ENCODE measurements at places on chromosomes 12 and 14.

GRCh38 chr12:21940549-21941505, at the start of gene ABCC9:
TSS of gene ABCC9 (minus strand) at chr12:21941426. CDS start at chr12:21936674, 4,752 bp downstream.
- DNase-seq = no peak

DNA sequence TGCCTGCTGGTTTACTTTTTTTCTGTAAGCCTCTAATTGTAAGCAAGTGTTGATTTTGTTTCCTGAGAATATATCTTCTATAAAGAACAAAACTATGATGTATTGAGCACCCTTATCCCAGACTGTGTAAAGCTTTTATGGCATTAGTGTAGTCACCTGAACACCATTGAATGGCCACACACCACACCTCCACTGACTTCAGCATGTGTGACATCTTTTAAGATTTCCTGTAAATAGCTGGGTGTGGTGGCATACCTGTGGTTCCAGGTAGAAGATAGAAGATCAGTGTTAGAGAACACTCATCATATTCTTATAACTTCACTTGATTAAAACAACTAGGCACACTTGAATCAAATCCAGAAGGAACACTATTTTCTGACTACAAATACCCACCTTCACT, 51.3 kb downstream of the WBP11 start:
- no peak for DNase-seq

- DNase-seq = no peak
Measured at GRCh38 chr12:131065801-131066200, 112.1 kb downstream of the ADGRD1 start.

DNA sequence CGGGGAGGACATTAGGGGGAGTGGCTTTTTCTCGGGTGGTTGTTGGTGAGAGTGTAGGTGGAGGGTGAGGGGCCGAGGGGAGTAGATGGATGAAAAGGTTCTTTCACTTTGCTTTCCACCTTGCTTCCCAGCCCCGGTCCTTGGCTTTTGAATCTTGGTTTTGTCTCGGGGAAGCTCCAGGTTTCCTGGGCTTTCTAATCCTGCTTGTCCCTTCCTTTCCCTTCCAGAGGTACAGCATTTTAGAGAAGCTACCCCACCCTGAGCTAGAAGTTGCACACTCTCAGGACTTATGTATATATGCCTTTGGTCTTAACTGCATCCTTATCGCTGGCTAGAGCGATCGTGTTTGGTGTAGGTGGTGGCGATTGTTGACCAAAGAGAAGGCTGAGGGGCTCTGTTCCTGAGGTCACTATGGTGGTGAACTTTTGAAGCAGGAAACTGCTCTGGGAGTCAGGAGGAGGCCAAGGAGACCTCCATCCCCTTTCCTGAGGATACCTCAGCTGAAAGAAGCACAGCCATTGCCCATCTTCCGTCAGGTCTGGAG, 862 bp downstream of the PIP4K2C start:
- no peak for DNase-seq

- DNase-seq = no peak
Measured at GRCh38 chr14:22518073-22518472, 71.0 kb downstream of the DAD1 start.

DNA sequence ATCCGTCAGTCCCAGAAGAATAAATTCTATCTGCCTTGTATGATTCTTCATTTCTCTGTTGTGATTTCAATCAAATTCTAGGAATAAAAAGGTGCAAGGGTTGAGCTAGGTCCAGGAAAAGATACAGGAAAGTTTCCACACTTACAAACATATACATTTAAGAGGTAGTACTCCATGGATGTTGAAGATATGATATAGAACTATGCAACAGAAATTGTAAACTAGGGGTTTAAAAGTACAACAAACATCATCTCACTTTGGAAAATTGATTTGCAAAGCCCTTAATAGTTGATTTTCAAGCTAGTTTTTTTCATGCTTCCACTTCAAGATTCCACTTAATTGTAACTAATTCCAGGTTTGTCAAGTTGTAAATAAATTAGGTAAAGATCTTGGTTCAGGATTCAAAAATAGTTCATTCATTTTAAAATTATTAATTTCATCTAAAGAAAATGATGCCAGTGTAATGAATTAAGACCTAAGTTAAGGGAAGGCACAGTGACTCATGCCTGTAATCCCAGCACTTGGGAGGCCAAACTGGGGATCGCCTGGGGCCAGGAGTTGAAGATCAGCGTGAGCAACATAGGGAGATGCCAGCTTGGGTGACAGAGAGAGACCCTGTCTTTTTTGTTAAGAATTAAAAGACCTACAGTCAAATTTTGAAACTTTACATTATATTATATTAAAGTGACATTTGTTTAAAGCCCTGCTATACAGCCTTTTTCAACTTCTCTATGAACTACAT, at the start of gene OR6C70:
Gene OR6C70, minus strand, starts transcription at position 51 of the 742 bp plus-strand sequence. Its CDS starts 0 bp downstream, at position 51.
- DNase-seq = no peak

DNA sequence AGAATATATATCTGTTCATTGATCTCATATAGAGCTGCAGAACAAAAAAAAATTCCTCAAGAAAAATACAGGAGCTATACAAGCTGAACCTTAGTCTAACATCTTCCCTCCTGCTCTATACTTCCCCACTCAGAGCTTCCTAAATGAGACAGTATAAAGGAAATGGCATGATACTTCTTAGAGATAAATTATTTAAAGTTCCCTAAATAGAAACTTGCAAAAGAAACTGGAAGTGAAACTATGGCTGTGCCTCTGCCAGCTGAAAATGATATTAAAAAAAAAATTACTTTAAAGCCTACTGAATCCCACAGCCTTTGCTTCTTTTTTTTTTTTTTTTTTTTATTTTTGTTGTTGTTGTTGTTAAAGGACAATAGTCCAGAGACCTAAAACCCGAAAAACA, 11.6 kb upstream of the NEK9 start:
- no peak for DNase-seq

DNA sequence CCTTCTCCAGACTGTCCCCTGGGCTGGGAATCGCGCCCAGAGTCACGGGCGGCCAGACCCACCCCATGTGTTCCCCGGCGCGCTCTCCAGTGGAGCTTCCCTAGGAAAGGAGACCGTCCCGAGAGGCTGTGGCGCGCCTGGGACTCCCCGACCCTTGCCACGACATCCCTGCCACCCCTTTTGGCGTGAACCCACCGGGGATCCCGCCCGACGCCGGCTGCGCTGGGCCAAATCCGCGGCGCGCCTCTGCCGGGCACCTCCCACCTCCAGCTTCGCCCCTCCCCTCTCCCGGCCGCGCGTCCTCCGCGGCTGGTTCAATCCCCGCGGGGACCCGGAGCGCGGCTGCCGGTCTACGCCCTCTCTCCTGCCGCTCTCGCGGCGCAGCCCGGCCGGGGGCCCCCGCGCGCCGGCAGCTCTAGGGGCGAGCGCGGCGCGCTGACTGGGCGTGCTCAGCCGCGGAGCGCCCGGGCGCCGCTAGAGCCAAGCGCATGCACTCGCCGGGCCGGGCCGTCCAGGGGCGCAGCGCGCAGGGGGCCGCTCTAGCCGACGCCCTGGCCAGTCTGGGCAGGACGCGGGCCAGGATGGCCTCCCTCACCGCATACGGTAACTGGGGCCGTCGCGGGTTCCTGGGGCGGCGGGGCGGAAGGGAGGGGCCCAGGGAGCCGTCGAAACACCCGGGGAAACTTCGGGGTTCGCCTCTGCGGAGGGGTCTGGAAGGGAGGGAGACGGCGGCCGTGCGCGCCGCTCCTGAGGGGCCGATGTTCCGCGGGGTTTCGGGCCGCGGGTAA, 77.4 kb upstream of the ANO4 start:
- DNase-seq = no peak

DNA sequence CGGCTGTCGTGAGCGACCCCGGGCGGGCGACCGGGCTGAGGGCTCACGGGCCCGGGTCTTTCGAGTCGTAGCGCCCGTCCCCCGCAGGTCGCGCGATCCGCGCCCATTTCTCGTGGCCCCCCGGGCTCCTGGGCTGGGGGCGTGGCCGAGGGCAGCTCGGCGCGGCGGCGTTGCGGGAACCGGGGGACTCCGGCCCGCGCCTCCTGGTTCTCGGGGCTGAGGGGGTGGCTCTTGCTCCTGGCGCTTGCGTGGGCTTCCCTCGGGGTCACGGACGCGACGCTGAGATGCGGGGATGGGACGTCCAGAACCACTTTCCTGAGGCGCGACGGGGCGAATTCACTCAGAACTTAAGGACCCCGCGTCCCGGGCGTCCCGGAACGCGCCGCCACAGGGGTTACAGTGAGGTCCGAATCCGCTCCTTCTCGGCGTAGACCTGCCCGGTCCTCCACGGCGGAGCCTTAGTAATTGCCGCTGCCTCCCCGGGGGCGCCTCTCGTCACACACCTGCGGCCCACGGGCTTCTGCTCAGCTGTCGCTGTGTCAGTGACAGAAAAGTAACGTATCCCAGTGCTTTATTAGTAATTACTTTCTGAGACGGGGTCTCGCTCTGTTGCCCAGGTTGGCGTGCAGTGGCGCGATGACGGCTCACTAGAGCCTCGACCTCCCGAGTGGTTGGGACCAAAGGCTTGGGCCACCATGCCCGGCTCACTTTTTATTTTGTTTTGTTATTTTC, 606 bp downstream of the EP400 start:
- DNase-seq = peak; percentile 32

DNA sequence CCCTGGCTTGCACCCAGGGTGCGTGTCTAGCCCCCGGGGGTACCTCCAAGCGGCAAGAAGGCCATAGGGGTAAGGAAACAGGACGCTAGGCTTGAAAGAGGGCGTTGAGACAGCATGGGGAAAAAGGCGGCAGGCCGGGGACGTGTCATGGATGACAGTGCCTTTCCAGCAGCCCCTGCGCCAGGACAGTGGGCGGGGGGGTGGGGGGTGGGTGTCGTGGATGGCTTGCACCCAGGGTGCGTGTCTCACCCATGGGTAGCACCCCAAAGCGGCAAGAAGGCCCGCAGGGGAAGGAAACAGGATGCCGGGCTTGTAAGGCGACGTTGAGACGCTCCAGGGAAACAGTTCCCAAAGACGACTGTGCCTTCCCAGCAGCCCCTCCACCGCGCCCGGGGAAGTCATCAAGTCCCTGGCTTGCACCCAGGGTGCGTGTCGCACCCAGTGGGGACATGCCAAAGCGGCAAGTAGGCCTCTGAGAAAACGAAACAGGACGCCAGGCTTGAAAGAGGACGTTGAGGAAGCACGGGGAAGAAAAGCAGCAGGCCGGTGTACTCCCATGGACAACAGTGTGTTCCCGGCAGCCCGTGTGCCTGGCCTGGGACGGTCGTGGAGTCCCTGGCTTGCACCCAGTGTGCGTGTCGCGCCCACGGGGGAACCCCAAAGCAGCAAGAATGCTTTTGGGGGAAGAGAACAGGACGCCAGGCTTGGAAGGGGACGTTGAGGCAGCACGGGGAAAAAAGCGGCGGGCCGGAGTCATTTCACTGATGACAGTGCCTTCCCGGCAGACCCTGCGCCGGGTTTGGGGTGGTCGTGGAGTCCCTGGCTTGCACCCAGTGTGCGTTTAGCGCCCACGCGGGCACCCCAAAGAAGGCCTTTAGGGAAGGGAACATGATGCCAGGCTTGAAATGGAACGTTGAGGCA, 163.5 kb upstream of the ALG10B start:
- no peak for DNase-seq

- DNase-seq = no peak
Measured at GRCh38 chr12:8609061-8609570, 3.5 kb downstream of the AICDA start.

GRCh38 chr14:52272375-52272774, 4.9 kb downstream of the PTGDR start:
- DNase-seq = no peak

- no peak for DNase-seq
Measured at GRCh38 chr14:33068626-33069025, 129.9 kb downstream of the NPAS3 start.

DNA sequence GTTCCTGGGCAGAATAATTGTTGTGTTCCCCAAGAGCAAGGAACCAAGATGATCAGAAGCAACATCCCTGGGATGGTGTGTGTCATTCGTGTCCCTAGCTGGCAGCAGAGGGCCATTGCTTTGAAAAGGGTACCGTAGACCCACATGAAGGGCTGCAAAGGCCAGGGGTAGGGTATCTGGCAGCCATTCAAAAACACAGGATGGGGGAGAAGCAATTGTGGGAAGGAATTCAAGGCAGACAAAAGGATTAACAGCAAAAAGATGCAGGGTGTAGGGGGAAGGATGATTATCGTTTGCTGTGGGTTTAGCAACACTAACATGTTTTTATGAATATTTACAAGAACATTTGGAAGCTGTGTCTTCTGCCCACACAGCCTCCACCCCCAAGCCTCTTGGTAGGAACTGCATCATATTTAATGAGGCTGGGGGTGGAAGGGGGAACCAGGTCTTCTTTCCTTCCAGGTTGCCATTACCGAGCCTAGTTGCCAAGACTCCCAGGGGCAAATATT, 169.0 kb upstream of the G2E3 start:
- no peak for DNase-seq

DNA sequence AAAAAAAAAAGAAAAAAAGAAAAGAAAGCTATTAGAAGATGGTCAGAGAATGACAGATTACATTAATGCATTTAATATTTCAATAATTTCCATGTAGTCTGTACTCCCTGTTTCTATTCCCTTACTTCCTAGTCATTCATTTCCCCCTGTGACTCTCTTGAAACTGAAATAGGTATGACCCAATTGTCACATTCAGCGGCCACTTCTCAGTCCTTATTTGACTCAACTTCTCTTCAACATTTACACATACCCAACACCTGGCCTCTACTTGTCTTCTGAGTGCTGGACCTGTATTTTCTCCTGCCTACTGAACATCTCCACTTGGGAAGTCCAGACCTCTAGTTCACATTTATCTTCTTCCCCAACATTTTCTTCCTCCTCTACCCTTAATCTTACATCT, 7.2 kb downstream of the EEA1 start:
- DNase-seq = no peak

GRCh38 chr12:113569806-113570205, 98.1 kb upstream of the LHX5 start:
- no peak for DNase-seq

- no peak for DNase-seq
Measured at GRCh38 chr14:53796734-53797133, 159.9 kb downstream of the BMP4 start.

DNA sequence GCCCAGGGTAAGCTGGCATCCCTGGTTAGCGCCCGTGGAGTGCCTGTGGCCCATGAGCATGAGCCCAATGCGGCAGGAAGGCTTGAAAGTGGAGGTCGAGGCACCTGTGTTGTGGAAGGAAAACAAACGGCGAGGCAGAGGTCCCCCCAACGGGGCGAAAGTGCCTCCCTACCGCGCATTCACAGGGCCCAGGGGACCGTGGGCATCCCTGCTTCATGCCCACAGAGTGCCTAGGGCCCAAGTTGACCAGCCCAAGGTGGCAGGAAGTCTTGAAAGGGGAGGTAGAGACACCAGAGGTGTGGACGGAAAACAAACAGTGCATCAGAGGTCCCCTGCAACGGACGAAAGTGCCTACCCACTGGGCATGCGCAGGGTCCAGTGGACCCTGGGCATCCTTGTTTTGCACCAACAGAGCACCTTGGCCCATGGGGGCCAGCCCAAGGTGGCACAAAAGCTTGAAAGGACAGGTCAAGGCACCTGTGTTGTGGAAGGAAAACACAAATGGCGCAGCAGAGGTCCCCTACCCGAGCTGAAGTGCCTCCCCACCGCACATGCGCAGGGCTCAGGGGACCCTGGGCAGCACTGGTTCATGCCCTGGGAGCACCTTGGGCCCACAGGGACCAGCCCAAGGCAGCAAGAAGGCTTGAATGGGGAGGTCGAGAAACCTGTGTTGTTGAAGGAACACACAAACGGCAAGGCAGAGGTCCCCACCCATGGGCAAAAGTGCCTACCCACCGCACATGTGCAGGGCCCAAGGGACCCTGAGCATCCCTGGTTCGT, 377.5 kb downstream of the ALG10 start:
- no peak for DNase-seq

- no peak for DNase-seq
Measured at GRCh38 chr12:105504286-105504685, 173.8 kb downstream of the C12orf75 start.
